Type B pancreatic cell (in vitro differentiated cells): ENCODE measurements at places on chromosomes 16 and 17.

GRCh38 chr16:2477327-2477726 lies 2.4 kb downstream of the TBC1D24 start:
- DNase-seq = no peak

DNA sequence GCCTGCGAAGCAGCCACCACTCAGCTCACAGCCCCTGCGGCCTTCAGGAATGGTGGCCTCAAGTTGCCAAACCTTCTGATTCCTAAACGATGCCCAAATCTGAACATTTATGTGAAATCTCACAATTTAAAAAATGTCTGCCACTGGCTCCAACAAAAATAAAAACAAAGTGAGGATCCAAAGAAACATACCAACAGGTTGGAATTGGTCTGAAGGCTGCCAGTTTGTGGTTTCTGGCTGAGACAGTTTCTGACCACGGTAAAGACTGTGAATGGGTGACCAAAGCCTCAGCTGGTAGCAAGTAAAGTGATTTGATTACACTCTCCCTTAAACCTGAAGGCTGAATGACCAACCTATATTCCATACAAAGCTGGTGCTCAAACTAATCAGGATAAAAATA lies 24.9 kb downstream of the LITAFD start:
- DNase-seq = no peak

- no peak for DNase-seq
Observed at GRCh38 chr17:74288785-74289184, 14.8 kb downstream of the DNAI2 start.

DNA sequence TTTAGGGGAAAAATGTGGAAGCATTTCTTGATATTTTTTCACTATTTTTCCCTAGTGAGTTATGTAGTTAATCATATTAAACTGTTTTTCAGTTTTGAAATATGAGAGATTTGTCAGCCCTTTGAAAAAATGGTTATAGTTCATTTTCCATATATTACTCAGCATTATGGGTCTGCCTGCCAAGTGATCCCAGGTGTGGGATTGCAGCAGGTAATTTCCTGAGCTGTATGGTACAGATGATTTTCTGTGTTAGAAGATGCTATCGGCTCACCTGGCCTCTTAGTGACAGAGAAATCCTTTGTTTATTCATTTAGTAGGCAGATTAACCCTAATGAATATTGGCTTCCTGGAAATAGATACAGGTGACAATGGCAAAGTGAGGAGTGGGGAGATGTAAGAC lies 275.1 kb upstream of the TBX2 start:
- DNase-seq = no peak
